ENCODE measurements at places on chromosomes 16 and 17.

DNA sequence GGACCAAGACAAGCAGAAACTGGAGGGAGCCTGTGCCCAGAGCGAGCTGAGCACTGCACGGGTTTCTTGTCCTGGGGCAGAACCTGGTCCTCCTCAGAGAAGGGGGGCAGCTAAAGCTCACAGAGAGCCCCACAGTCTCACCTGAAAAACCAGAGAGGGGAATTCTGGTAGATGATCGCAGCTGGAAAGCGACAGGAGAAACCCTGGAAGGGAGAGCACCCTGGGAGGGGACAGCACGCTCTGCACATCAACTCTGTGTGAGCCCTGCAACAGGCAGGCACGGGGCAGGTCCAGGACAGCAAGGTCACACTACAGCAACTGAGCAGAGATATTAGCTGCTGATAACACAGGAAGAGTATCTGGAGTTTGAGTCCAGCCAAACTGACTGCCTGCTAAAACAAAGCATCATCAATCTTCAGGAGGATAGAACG, 18.2 kb downstream of the ZCCHC14 start:
- DNase-seq: no peak

GRCh38 chr17:80692931-80693467, 148.4 kb downstream of the RPTOR start:
- DNase-seq: no peak

DNA sequence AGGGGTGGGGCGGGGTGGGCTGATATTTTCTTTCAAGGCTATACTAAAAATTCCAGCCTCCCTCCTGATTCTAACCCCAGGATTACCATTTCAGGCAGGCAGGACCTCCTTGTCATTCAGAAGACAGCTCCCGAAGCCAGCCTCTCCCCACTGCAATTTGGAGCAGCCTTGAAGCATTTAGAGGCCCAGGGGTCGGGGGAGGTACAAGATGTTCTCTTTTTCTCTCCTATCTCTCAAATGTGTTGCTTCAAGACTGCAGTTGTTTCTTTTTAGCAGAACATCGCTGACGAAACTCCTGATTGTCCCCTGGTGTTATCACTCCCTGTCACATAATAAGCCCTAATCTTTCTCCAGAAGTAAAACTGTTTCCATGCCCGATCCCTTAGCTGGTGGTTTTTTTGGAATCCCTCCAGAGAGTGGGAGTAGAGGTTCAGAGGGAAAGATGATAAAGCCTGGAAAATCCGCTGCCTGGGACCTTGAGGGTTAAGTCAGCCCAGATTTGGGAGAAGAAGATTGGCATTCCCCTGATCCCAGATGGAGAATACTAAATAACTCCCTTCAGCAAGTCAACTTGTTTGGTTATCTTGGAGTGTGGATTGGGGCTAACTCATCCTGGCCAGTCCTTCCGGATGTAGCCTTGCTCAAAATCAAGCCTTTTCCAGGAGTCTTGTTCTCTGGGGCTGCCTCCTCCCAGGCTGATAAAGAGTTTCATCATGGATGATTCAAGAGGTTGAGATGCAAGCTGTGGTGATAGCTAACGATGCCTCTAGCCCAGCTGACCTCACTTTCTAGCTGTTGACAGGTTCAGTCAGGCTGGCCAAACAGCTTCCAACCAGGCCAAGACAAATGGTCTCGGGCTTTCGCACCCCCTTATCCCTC, 71.3 kb downstream of the SOX9 start:
- peak; percentile 95 for DNase-seq

GRCh38 chr16:74291577-74292208, 4.9 kb upstream of the PSMD7 start:
- DNase-seq: no peak

- DNase-seq: no peak
These were observed 11.2 kb downstream of the DOC2B start for GRCh38 chr17:170130-170670.

DNA sequence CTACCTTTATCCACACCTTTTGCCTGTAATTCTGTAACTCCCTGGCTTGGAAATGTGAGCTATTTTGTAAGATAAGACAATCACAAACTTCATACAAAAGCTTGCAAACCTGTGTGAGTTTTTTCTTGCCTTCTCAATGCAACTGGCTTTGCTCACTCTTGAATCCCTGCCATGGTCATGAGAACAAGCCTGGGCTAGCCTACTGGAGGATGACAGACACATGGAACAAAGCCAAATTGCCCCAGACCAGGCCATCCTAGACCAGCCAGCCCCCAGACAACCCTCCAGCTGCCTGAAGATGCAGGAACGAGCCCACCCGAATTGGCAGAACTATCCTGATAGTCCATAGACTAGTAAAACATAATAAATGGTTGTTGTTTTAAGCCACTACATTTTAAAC, 466.6 kb upstream of the ERCC4 start:
- DNase-seq: peak; percentile 1

DNA sequence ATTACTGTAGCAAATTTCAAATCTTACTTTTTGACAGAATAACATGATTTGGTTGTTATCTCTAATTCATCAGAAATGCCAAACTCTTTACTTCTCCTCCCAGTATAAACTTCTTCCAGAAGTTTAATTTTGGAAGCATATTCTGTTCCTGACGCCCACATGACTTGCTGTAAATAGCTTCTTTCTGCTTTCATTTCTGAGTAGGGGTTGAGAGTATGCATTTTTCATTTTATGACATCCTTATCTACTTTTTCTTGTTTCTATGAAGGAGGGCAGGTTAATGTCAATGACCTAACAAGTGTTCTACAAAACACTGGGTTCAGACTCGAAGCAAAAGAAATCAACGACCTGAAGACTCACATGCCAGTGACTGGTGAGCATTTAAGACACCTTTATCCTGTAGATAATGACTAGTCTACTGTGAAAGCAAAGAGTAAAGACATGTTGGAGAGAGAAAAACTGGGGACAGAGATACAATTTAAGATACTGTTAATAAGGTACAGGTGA, 36.5 kb upstream of the EFCAB3 start:
- DNase-seq: no peak

- no peak for DNase-seq
These were observed 193.4 kb upstream of the CDH11 start for GRCh38 chr16:65315081-65315780.

DNA sequence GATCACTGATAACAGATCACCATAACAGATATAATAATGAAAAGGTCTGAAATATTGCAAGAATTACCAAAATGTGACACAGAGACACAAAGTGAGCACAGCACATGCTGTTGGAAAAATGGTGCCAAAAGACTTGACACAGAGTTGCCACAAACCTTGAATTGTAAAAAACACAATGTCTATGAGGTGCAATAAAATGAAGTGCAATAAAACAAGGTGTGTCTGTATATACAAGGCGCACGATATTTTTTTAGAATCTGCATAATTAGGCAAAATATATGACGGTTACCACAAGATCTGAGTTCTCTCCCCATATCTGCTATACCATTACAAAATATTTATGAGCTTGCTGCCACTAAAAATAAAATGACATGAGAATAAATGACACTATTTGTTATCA, 171.9 kb upstream of the AXIN2 start:
- no peak for DNase-seq

- no peak for DNase-seq
These were observed 778.6 kb downstream of the KCNJ2 start for GRCh38 chr17:70947636-70948565.

DNA sequence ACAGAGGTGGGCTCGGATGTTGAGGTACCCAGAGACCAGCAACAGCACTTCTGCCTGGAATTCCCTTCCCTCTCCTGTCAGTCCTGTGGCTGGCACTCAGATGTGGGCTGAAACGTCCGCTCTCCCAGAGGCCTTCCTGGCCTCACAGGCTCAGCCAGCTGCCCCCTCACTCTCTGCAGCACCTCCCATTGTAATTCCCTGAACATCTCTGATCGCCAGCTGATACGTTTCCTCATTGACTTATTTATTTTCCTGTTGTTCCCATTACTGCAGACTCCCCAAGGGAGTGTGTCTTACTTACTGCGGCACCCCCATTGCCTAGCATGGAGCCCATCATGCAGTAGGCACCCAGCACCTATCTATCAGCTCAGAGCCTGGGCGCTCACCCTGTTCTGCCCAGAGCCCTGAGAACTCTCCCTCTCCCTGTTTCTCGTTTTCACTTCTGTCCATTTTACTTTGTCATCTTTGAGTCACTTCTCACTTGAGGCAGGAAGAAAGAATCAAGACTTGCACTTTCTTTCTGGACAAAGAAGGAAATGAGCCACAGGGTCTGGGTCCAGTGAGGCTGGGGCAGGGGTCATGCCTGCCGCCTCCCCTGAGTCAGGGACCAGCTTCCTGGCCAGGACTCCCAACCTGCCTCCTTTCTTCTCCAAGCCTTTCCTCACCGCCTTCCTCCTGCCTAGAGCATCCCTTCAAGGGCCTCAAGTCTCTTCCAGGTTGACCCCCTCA, 10.2 kb downstream of the CDH5 start:
- DNase-seq: no peak

DNA sequence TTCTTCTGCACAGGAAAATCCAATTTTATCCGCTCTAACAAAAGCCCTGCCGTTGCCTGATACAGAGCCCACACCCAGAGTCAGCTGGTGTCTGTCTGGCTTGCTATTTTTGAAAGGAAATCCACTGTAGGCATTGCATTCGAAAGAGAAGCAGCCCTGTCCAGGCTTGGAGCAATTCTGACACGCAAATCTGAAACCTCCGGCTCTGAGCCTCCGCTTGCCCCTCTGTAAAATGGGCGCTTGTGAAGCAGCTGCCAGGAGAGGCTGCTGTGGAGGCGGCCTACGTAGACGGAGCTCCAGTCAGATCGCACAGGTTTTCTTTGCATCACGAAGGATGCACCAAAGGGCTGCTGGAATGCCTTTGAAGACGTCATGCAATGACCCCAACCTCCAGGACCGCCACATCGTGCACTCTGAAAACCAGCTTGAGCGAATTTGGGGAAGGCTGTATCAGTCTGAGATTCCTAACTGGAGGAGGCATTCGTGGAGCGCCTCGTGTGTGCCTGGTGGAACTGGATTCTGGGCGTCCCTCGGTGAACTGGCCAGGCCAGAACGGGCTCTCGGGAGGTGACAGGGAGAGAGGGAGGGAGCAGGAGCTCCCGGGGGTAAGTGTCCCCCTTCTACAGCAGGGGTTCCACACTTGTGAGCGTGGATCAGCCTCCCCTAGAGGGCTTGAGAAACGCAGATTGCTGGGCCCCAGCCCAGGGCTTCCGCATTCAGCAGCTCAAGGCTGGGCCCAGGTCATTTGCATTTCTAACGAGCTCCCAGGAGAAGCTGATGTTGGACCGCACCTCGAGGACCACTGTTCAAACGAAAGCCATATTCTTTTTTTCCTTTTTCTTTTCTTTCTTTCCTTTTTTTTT, 215.5 kb downstream of the MRTFB start:
- DNase-seq: peak; percentile 76

GRCh38 chr17:63881935-63882601, at the start of gene GH2:
Gene GH2 (minus strand): TSS chr17:63881944. CDS start chr17:63881801, 143 bp downstream.
- DNase-seq: peak; percentile 62

GRCh38 chr16:82585675-82586074, 41.1 kb upstream of the CDH13 start:
- peak; percentile 85 for DNase-seq

DNA sequence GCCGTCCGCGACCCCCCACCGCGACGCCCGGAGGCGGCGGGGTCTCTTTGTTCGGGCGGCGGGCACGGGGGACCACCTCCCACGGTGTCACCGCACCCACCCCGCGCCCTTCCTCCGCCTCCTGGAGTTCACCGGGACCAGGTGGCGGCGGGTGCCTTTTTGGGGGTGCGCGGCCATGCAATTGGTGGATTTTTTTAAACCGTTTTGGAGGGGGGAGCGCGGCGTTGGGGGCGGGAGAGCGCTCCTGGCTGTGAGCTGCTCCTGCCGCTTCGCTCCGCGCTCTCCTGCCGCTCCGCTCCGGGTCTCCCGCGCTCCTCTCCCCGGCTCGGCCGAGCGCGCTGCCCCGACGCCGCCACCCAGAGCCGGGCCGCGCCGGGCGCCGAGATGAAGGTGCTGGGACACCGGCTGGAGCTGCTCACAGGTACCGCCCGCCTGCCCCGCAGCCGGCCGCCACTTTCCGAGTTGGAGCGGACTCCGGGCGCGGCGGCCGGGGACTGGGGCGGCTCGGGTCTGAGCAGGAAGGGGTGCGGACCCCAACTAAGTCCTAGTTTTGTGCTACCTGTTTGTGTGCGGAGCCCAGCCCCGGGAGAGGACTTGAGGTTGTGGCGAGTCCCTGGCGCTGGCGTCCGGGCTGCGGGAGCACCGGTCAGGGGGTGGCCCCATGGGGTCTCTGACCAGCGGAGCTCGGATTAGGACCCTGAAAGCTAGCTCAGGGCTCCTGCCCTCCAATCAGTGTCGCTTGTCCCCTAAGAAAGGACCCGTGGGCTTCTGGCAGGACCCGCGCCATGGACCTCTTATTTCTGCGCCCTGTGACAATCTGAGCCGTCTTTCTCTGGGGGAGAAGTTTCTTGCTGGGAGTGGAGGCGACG, 35.7 kb upstream of the NDRG4 start:
- peak; percentile 22 for DNase-seq

DNA sequence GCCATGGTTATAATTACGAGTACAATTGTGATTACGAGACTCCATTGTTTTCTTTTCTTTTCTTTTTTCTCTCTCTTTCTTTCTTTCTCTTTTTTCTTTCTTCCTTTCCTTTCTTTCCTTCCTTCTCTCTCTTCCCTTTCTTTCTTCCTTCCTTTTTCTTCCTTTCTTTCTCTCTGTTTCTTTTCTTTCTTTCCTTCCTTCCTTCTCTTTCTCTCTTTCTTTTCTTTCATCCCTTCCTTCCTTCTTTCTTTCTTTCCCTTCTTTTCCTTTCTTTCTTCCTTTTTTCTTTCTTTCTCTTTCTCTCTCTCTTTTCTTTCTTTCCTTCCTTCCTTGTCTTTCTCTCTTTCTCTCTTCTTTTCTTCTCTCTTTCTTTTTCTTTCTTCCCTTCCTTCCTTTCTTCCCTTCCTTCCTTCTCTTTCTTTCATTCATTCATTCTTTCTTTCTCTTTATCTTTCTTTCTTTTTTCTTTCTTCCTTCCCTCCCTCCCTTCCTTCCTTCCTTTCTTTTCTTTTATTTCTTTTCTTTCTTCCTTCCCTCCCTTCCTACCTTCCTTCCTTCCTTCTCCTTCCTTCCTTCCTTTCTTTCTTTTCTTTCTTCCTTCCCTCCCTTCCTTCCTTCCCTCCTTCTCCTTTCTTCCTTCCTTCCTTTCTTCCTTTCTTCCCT, 14.1 kb upstream of the NTN1 start:
- no peak for DNase-seq

- DNase-seq: peak; percentile 95
These were observed 68.5 kb downstream of the CDC27 start for GRCh38 chr17:47120521-47121095.

GRCh38 chr17:21339011-21339410, 37.1 kb upstream of the KCNJ12 start:
- no peak for DNase-seq

DNA sequence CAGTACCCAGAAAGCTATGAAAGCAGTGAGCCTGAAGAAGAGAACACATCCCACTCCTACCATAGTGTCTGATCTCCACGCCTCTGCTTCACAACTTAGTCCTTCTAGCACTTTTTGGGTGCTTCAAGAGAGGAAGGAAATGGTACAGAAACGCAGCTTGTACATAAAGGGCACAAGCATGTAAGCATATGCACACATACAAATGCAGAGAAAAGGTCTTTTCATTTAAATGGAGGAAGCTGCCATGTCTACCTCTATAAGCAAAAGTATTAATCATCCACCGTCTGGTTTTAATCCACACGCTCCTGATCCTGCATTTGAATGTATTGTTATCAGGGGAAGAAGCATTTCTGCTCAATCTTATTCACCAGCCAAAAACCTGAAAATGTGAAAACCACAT, 100.7 kb downstream of the HIC1 start:
- no peak for DNase-seq

Data from GM23248 (cell line).